ENCODE measurements at places on chromosomes 2 and 18.

DNA sequence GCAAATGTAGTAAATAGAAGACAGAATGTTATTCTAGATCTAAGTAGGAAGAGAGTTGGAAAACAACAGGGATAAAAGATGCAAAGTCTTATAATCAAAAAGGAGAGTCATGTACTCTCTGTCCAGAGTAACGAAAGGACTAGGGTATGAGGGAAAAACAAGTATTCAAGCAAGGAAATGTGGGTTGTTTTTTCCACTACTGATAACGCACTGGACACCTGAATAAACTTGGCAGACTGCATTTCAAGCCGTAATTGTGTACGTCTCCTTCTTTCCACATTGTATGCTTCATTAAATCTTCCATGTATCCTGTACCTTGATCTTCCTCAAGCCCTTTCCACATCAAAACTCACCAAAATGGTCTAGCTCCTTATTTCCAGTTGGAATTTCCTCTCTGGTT lies 420.6 kb downstream of the ZEB2 start:
- no peak for DNase-seq

- no peak for DNase-seq
Observed at GRCh38 chr2:6652251-6652650, 213.5 kb downstream of the CMPK2 start.

GRCh38 chr2:43123028-43123427 lies 103.4 kb downstream of the ZFP36L2 start:
- no peak for DNase-seq

DNA sequence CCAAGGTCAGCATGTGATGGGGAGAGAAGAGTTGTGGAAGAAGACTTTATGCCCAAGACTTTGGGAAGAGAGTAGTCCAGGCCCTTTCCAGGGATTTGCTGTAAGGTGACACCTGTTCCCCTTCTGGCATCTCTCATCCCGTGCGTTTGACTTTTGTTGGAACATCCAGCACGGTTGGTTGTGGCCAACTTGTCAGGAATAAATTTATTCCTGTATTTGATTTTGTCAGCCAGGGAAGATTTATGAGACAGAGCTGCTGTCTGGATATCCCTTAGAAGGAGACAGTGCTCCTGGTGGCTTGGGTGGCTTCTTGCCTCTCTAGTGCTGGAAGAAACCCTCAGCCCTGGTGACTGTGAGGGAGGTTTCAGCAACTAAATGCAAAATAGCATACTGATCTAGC lies 121.5 kb downstream of the PTPRM start:
- DNase-seq: no peak

DNA sequence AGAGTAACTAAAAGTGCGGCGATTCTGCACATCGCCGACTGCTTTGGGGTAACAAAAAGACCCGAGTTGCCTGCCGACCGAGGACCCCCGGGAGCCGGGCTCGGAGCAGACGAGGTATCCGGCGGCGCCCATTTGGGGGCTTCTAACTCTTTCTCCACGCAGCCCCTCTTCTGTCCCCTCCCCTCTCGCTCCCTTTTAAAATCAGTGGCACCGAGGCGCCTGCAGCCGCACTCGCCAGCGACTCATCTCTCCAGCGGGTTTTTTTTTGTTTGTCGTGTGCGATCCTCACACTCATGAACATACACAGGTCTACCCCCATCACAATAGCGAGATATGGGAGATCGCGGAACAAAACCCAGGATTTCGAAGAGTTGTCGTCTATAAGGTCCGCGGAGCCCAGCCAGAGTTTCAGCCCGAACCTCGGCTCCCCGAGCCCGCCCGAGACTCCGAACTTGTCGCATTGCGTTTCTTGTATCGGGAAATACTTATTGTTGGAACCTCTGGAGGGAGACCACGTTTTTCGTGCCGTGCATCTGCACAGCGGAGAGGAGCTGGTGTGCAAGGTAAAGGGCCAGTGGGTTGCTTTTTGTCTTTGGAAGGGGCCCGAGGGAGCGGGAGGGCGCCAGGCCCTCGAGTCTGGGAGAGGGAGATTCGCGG lies 1.4 kb downstream of the TRIB2 start:
- no peak for DNase-seq

DNA sequence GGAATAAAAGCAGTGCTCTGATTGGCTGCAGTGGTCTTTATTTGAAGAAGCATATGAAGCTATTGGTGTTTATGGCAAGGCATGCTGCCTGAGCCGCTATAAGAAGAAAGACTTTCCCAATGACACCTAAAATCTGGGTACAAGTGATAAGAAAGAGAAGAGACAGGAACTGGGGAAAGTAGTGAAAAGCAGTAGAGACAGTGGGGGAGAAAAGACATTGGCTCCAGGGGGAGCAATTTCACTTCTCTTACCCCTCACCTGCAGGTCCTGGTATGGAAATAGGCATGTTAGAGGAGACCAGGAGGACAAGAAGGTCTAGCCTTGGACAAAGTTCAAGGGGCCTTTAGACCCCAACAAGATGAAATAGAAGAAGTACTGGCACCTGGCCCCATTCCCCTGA lies 47.1 kb downstream of the PLCL1 start:
- DNase-seq: no peak

DNA sequence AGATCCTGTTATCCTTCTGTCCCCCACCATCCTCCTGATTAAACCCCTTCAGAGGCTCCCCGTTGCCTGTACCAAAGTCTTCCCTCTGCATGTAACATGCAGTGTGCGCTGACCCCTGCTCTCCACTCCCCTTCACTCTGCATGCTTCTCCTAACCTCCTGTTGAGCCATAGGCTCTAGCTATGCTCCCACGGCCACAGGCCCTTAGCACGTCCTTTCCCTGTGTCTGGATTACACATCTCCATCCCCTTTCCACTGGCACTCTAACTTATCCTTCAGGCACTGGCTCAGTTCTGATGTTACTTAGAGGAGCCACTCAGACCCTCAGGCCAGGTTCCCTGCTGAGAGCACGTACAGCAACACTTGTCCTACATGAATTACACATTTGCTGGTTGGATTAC lies 29.4 kb upstream of the EDAR start:
- DNase-seq: no peak

- no peak for DNase-seq
Observed at GRCh38 chr2:154015233-154015632, 143.5 kb downstream of the GALNT13 start.
